ENCODE measurements at places on chromosomes 4 and X.

DNA sequence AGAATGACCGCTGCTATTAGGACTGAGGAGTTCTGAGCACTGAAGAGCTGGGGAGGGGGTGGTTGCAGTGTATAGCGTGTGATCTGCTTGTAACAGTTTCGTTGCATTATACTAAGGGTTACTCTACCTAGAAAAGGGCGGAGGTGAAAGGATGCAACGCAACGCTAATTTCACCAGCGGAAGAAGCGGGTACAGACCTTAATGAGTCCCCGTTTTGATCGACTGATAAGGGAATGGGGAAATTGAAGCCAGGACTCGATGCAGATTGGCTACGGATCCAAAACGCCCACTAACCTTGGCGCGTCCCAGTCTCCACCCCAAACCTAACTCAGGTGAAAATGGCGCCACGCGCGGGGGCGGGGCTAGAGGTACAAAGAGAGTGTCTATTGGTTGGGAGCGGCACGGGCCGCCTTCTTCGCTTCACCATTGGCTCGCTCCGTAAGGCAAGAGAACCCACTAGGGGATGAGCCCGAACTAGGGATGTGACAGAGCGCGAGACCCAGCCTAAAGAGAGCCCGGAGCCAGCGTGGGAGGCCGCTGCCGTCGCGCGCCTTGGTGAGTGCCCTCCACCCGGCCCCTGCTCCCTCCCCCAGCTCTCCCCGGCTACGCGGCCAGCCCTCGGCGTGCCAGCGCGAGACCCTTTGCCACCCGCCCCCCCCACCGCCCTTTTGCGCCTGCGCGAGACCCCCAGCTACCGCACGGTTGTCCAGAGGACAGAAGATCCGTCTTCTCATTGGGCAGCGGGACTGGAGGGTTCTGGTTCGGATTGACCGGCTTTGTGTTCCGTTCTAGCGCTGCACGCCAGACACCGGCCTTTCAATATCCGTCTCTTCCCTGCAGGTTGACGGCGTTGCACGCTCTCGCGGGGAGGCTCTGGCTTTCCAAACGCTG is at the start of gene EBP:
Gene EBP, plus strand, starts transcription at position 456 of the 891 bp plus-strand sequence. CDS start 1,964 bp downstream, outside the sequence.
- DNase-seq, result peak; percentile 92

DNA sequence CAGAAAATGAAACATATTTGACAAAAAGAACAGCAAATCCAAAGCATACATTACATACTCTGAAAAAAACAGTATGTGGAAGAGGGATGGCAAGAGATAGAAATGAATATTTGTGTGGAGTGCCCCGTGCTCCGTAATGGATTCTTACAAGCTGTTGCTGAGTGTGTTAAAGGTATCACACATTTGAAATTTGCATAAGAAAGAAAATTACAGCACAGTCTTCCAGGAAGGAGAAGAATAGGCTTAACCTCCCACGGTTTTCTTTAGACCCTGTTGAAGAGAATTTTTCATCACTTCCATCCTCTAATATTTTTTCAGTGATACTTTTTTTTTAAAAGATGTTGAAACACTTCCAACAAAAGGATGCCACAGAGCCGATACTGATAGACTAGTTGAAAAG is 1489.4 kb downstream of the RAPGEF2 start:
- no peak for DNase-seq

GRCh38 chrX:14753441-14753840 is 119.4 kb downstream of the FANCB start:
- no peak for DNase-seq

GRCh38 chr4:76626686-76627465 is 191.8 kb downstream of the SHROOM3 start:
- no peak for DNase-seq

DNA sequence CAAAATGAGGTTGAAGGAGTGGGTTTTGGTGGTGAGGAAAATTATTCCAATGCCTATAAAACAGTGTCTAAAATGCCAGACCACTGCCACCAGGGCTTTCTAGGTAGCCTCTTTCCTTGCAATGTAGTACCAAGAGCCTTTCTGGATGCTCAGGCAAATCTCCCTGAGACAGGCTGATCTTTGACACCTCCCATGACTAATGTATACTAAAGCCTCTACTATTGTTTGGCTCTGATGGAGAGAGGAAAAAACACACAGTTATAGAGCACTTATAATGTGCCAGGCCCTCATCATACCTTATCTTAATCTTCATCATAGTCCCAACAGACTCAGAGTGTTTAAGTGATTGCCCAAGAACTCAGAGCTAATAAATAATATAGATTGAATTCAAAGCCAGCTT is 5.8 kb downstream of the MTMR8 start:
- no peak for DNase-seq

GRCh38 chr4:87114245-87115062 is 106.0 kb downstream of the KLHL8 start:
- no peak for DNase-seq

DNA sequence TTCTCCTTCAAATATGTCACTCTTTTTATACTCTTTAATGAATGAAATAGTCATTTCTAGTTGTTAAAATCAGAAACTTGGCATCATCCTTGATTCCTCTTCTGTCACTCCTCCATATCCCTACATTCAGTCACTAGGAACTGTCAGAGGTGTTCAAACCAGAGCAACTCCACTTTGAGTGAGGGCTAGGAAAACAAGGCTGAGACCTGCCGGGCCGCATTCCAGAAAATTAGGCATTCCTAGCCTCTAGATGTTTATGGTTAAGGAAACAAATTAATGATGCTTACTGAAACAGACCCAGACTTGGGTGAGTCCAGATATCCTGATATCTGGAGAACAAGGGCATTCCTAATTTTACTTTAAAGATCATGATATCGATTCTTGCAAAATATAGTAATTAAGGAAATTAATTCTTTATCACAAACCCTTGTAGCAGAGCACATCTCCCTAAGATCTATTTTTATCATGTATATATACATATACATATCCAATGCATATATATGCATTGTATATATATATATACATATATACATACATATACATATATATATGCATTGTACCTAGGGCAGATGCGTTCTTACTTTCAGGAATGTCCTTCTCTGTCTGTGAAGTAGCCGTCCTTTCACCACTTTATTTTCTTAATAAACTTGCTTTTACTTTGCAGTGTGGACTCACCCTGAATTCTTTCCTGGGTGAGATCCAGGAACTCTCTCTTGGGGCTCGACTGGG is 98.4 kb upstream of the GC start:
- no peak for DNase-seq

DNA sequence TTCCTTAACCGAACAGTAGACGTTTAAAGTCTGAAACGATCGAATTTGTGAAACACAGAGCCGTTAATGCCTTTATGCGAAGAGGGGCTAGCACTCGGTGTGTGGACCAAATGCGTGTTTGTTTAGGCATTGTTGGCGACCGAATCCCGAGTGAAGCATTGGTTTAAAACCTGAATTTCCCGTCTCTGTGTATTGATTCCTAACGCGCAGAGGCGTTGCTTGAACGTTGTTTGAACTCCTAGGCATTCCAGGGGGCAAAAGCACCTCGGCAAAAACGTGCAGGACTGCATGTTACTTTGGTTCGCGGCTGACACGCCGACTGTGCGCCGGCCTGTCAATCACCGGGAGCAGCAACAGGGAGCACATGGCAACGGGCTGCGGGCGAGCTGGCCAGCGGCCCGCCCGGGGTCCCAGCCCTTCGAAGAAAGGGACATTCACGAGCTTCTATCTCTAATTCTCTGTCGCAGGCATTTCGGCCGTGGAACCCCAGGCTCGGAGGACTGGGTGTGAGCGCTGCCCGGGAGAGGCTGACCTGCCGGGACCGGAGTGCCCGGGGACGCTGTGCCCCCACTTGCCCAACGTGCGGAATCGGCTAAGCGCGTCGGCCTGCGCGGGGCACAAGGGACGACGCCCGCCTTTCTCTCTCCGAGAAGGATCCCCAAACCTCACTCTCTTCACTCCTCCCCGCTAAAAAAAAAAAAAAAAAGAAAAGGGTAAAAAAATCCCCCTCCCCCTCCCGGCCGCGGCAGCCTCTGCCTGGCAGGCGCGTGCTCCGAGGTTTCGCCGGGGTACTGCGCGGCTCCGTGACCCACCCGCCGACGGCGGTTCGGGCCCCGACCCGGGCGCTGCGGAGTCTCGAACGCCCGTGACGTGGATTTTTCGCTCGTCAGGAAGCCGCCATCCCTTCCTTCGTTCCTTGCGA is 810 bp downstream of the SPRY1 start:
- DNase-seq, result peak; percentile 26

GRCh38 chr4:5972571-5972970 is 45.7 kb downstream of the C4orf50 start:
- no peak for DNase-seq

GRCh38 chr4:94489098-94489497 is 37.4 kb downstream of the PDLIM5 start:
- DNase-seq, result no peak

DNA sequence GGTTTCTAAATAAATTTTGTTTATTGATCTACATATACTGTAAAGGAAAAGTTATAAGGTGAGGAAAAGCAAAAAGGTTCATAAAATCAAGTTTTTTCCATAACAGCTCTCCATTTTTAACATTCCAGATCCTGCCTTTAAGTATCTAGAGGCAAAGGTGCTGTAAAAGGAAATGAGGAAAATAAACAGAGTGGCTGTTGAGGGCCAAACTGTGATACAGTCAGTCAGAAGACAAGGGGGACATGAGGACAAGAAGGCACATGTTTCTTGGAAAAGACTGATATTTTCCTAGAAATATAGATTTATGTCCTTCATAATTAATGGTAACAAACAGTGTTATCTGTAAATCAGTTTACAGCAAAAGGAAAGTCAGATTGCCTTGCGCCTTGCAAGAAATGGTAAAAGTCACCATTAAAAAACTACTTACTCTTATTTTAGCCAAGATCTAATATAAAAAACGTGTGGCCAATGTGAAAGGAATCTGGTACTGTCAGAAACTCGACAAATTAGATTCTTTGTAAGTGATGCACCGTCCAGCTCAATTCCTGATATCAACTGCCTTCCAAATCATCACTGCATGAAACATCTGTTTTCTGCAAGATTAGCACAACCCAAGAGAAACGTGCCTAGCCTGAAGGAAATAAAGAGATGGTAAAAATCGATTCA is 34.0 kb upstream of the VEGFD start:
- no peak for DNase-seq

GRCh38 chr4:39574946-39575345 is 47.7 kb upstream of the UGDH start:
- no peak for DNase-seq

GRCh38 chr4:103075894-103076746 is 441 bp downstream of the SLC9B2 start:
- DNase-seq, result peak; percentile 75

DNA sequence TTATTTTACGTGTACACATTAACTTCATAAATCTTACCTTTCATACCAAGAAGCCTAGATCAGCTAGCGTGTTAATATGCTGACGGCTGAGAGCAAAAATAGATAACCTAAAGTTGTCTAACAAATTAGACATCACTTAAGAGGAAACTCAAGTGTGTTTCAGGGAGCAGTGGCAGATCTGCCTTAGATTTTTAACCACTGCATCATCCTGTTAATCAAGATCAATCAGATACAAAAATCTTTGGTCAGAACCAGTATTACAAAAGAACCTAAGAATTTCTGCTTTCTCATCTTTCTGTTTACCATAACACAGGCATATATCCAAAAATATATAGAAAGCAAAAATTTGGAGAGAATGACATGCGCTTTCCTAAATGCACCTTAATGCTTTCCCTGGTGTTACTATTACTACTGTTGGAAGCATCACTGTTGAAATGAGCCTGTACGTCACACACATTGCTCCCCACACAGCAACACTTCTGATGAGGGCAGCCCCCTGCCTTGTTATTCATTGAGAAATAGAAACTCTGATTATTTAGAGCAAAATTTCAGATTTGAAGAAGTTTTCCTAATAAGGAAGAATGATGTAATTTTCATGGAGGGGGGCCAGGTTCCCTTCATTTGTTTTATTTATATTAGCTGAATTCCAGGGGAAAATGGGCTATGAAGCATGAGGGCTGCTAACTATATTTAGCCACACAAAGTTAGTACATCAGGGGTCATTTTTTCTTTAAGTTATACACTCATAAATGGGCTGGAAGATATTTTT is 152.3 kb downstream of the CBR4 start:
- DNase-seq, result no peak

DNA sequence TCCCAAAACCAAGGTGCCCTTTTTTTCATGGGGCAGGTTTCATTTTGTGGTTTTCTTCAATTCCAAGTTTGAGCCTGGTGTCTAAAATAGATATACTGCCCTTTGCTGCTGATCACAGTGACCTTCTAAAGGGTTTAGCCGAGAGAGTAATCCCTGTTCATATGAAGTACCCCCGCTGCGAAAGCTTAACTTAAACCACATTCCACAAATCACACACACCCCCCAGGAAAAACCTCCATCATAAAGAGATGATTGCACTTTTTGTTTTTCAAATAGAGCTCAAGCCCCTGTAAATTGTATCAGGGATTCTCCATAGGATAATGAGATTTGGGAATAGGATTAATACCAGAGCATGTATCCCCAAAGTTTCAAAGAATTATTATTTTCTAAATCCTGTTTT is 90.8 kb downstream of the USP46 start:
- DNase-seq, result no peak

- DNase-seq, result no peak
Observed at GRCh38 chrX:72297953-72298730, 7.6 kb downstream of the CITED1 start.

DNA sequence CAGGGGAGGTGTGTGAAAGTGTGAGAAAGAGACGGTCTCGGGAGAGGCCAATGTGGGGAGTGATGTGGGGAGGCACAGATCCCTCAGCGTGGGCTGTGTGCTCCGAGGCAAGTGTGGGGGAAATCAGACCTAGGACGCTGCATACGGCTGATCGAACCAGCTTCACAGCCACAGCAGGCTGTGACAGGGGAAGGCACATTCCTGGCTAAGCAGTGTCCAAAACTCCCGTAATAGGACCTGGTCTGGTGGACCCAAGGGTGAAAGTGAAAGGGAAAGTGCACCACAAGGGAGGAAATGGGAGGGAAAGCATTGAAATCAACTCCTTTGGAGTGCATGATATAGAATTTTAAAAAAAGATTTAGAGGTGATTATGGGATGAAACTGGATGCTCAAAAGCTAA is 10.9 kb upstream of the RHOXF2 start:
- DNase-seq, result no peak

GRCh38 chrX:16039834-16040233 is 83.5 kb upstream of the GRPR start:
- DNase-seq, result no peak

DNA sequence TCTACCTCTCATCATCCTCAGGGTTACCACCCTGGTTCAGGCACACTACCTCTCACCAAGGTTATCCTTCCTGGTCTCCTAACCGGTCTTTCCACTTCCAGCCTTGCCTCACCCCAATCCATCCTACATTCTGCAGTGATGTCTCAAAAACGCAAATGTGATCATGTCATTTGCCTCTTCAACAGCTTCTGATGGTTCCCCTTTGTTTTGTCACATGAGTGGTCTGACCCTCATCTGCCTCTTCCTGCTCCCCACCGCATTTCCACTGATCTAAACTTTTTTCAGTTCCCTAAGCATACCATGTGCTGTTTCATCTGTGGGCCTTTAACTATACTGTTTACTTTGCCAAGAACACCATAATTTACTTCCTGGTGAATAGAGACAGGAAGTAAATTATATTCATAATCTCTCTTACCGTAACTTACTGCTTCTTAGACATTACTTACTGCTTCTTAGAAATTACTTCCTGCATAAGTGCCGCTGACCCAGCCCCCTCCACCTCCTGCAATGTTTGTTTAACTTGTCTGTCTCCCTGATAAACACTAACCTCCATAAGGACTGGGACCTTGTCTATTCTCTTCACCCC is 27.1 kb upstream of the NSUN7 start:
- DNase-seq, result no peak

All from COR-L47 (cell line).